ENCODE measurements at places on chromosomes 1 and 21.

- DNase-seq: peak; percentile 1
These were observed 98.8 kb downstream of the SDCCAG8 start for GRCh38 chr1:243354511-243355153.

- DNase-seq: no peak
These were observed 18.8 kb upstream of the COP1 start for GRCh38 chr1:176225911-176226310.

GRCh38 chr1:110242062-110242461 is 31.9 kb downstream of the KCNC4 start:
- DNase-seq: no peak

- no peak for DNase-seq
These were observed 31.9 kb downstream of the WNT9A start for GRCh38 chr1:227915564-227916553.

DNA sequence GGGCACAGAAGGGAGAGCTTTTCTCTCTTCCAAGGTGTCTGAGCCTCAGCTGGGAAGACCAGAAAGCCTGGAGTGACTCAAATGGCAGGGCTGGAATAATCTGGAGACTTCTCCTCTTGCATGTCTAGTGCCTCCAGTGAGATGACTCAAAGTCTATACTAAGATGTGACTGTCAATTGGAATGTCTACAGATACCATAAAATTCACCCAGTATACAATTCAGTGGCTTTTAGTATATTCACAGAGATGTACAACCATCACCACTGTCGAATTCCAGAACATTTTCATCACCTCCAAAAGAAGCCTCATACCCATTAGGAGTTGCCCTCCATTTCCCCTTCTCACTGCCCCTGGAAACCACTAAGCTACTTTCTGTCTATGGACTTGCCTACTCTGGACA is 47.9 kb upstream of the CNN3 start:
- DNase-seq: peak; percentile 65

- no peak for DNase-seq
These were observed 29.4 kb downstream of the OLFML2B start for GRCh38 chr1:161994175-161994668.

- no peak for DNase-seq
These were observed 73.6 kb downstream of the ROR1 start for GRCh38 chr1:63847308-63847910.

DNA sequence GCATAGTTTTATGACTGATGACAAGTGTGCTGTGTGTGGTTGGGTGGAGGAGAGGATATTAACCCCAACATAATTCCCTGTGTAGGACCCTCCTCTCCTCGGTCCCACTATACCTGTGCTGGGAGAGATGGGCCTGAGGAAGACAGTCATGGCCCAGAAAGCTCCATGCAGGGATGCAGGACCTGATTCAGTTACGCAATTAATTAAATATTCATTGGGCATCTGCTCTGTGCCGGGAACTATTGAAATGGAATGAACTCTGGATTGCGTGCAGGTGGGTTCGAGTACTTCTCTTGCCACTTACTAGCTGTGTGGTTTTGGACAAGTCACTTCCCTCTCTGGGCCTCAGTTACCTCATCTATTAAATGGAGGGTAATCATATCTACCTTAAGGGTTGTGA is 74.6 kb downstream of the CD247 start:
- DNase-seq: no peak

DNA sequence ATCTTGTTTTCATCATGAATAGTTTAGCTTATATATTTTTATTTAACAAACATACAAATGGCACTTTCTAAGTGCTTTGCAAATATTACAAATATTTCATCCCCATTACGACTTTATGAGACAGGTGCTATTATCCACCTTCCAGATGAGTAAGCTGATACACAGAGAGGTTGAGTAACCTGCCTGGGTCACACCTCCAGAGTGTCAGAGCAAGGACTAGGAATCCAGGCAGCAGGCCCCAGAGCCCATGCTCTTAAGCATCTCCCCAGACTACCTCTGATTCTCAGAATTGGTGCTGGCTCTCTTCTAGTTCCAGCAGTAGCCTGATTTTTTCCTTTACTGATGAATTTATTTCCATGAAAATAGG is 40.0 kb downstream of the EPHB2 start:
- no peak for DNase-seq

DNA sequence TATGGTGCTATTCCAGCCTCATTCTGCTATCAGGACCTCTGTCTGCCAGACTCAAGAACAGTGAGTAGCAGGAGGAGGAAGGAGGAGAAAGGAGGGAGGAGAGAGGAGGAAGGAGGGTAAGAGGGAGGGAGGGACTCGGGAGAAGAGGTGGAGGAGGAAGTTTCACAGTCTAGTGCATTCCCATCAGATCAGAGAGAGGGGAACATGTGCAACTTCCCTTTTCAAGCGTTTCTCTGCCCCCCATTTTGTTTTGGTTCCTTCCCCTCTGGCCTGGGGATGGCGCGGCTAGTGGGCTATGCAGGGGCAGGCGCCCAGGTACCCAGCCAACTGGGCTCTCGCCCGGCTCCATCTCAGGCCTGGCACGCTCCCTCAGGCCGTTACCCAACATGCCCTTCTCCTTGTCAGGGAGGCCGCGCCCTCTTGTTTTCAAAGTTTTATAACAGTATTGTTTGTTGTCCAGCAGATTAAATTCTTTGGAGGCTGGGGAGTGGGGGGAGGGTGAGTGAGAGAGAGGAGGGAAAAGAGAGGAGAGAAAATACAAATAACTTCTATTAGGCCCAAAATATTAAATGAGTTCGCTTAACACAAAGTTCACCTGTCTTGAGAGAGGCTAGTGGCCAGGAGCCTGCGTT is 56.0 kb downstream of the CD46 start:
- DNase-seq: no peak

GRCh38 chr1:155278689-155279160 is 1.5 kb downstream of the HCN3 start:
- no peak for DNase-seq

All from GM04503 (cell line).